CD4-positive, alpha-beta T cell treated with Interleukin-21 for 1 hour (primary cell): ENCODE measurements at places on chromosomes 6 and 20.

DNA sequence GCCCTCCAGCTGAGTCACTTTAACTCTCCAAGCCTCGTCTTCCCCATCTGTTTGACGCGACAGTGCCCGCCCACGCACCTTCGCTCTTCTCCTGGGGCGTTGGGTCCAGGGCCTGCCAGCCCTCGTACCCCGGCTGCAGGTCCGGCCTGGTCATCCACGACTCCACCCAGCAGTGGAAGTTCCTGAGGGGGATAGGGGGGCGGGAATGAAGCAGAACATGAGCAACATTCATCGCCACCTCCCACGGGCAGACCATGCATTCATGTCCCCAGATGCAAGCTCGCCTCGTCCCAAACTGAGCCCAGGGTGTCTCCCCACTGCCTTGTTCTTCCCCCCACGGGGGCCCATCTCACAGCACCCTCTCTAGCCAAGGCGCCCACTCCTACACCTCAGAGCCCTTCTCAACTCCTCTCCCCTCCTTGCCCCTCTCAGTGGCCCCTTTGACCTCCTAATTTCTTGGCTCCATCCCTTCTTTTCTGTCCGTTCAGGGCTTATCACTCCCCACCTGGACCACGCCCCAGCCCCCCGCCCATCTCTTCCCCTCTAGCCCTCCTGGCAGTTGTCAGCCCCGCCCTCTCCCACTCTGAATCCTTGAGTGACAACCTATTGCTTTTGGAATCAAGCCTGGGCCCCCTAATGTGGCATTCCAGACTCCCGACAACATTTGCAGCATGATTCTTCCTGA is 23.7 kb downstream of the TGM2 start:
- DNase-seq, result no peak

DNA sequence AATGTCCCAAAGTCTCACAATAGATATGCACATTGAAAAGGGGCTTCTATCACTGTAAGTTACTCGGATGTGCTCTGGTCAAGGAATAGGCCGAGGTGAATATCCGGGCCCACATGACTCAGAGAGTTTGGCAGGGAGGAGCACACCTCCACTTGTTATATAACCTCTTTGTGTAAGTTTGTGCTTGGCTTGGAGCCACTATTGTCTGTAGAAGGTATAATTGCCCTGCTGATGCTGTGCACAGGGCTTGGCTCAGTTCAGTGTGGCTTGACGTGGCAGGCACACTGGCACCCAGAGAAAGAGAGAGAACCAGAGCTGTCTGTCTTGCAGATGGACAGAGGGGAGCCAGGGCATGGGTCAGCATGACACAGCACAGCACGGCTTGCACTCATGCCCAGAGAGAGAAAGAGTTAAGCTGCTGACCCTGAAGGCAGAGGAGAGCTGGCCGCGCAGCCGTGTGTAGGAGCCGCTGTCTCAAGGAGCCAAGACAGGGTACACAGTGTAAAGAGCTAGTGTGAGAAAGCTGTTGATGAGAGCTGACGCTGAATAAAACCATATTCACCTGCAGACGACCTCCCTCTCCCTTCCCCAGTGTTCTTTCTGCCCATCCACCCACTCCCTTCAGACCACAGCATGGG is 482.5 kb downstream of the C6orf118 start:
- DNase-seq, result no peak

DNA sequence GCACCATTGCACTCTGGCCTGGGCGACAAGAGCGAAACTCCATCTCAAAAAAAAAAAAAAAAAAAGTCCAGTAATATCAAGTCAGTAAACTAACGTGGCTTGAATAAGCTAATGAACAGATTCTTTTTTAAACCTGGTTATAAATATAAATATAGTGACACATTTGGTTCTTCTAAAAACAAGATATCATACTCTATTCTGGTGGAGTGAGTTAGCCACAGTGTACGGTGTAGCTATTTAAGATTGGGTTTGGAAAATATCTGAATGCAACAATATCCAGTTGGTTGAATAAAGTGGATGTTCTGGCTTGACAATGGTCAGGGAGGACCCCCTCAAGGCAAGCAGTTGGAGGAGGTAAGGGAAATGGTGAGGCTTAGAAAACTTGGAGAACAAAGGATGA is 5.9 kb upstream of the DEK start:
- DNase-seq, result no peak

GRCh38 chr6:10886691-10887502 is at the start of gene SYCP2L:
Gene SYCP2L, plus strand, starts transcription at chr6:10887052. Its CDS starts 75 bp downstream, at chr6:10887127.
- no peak for DNase-seq

- DNase-seq, result no peak
Measured at GRCh38 chr6:152085451-152085921, 278.0 kb downstream of the ESR1 start.

- no peak for DNase-seq
Measured at GRCh38 chr20:49891476-49892110, 23.7 kb downstream of the SPATA2 start.

DNA sequence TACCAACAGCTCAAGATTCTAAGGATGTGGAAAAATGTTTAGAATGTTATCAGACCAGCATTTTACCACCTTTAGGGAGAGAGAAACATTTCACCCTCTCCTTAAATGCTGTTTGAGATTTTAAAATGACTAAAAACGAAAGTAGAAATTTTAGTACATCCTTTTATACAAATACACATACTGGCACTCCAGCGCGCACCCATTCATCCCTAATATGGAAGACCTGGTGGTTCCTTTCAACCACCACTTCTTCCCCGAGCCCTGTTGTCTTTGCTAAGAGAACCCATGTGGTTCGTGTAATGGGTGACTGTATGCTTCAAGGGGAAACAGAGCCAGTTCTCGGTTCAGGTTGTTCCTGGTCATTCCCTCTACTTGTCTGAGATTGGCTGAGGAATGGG is 21.3 kb downstream of the SPATA2 start:
- DNase-seq, result peak; percentile 16

DNA sequence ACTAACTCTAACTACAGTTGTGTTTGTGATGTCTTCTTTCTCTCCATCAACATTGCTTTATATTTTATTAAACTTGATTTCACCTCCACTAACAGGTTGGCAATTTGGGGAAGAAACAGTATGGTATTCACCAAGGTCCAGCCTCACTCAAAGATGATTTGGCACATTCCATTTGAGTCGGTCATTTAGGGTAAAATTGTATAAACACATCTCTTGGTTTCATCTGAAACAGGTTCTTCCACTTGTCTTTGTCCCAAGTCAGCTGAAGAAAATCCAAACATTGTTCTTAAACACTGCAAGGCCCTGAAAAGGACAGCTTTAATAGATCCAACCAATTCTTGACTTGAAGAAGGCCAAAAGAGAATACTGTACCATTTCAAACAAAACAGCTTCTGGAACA is 104.9 kb upstream of the NT5E start:
- no peak for DNase-seq

DNA sequence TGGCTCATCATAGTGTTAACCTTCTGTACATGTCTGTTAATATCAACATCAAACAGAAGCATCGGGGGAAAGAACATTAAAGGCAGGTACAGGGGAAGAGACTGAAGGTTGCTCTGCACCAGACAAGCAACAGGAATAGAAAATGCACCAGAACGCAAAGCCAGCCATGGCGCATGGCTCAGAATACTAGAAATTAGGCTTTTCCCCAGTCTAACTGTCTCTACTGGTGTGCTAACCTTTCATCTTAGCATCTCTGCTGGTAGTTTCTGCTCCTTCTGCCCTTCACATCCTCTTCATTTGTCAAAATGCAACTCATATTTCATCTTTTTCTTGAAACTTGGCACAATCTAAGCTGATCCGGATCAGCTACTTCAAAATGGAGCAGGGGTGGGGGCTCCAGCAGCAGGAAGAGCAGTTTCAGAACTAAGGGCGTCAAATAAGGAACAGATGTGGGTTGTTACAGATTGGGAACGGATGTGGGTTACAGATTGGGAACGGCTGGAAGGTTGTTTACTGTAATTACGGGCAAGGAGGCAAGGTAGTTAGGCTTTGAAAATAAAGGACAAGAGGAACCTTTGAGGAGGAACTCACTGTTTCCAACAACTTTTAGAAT is 13.1 kb upstream of the RNASET2 start:
- no peak for DNase-seq

- DNase-seq, result no peak
Measured at GRCh38 chr6:42066156-42066675, 15.9 kb downstream of the TAF8 start.

GRCh38 chr6:105326833-105327770 is 75.8 kb downstream of the PREP start:
- no peak for DNase-seq

DNA sequence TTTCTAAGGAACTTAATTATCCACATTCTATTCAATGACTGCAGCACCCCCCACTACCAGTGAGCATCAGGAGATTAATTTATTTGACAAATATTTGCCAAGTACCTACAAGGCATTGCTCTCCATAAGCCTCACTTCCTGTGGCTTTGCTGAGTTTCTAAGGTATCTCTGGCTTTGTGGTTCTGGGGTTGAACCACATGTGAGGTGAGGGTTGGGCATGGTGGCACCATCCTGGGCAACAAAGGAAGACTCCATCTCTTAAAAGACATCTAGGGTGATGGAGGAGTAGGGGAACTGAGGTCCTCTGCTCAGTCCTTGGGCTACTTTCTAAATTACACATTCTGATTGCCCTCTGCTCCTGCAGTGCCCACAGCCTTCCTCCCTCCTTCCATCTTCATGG is 25.5 kb upstream of the WFDC2 start:
- DNase-seq, result peak; percentile 51

GRCh38 chr6:144681334-144681733 is 396.2 kb downstream of the UTRN start:
- DNase-seq, result no peak

- DNase-seq, result no peak
Measured at GRCh38 chr6:129238991-129239390, 356.1 kb downstream of the LAMA2 start.

- DNase-seq, result no peak
Measured at GRCh38 chr6:107862383-107862782, 38.3 kb upstream of the SCML4 start.

DNA sequence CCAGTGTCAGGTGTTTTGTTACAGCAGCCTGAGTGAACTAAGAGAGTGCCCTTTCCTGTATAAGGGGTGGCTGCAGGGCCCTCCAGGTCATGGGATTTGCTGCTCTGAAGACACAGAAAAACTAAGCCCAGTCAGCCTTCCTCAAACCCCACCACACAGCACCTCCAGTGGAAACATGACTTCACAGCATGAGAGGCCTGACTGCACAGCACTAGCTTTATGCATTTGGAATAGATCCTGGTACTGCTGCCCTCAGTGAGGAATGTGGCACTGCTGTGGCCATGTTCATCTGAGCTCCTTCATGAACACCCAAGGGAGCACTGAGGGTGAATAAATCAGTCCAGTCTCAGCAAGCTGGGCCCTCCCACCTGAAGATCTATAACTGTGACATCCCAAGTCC is 296.1 kb upstream of the FOXQ1 start:
- DNase-seq, result no peak

DNA sequence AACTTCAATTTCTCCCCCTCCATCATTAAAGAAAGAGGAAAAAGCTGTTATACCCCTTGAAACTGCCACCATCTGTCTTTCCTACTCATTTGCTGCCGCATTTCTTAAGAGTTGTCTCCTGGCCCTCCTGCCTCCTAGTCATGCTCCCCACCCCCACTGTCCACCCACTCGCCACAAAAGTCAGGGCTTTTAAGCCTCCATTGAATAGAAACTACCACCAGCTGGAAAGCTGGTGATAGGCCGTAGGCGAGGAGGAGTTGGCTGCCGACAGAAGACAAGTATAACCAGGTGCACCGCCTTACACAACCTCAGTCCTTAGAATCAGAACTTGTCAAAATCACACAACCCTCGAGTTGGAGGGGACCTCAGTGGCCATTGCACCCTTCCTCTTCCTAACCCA is 67.6 kb downstream of the B3GAT2 start:
- DNase-seq, result no peak

DNA sequence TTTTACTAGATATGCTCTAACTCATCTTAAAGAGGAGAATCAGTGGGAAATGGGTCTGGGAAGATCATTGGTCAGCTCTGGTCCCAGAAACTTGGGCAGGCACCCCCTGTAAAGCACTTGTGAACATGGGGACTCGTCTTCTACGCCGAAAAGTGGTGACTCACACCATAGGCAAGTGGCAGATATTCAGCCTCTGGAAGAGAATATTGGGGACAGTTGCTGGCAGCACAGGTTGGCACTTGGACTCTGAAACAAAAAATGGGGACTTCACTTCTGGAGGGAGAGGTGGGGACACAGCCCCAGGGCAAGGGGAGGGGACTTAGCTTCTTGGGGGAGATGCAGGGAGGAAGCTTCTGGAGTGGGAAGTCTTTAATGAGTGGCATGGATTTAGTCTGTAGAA is 11.9 kb upstream of the ZNF343 start:
- DNase-seq, result no peak

- no peak for DNase-seq
Measured at GRCh38 chr20:53334861-53335260, 258.8 kb downstream of the ZNF217 start.

GRCh38 chr6:107490566-107491137 is 735 bp downstream of the SOBP start:
- DNase-seq, result no peak

GRCh38 chr6:135506270-135506997 is 8.9 kb upstream of the AHI1 start:
- peak; percentile 64 for DNase-seq

- DNase-seq, result peak; percentile 33
Measured at GRCh38 chr20:49281059-49281912, 3.4 kb upstream of the ZNFX1 start.

DNA sequence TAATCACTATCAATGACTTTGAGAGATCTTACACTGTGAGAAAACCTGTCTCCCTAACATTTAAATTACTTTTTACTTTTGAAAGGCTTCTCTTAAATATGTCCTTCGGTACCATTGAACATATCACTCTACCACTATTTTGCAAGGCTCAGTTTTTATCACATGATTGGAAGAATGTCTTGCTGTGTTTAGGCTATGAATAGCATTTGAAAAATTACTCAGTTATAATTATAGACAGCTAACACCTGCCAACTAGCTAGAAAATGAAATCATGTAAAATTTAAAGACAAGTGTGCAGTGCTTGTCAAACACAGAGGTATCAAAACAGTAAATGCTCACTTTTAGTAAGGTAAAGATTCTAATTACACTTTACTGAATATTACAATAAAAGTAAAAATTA is 11.0 kb downstream of the SESN1 start:
- no peak for DNase-seq

DNA sequence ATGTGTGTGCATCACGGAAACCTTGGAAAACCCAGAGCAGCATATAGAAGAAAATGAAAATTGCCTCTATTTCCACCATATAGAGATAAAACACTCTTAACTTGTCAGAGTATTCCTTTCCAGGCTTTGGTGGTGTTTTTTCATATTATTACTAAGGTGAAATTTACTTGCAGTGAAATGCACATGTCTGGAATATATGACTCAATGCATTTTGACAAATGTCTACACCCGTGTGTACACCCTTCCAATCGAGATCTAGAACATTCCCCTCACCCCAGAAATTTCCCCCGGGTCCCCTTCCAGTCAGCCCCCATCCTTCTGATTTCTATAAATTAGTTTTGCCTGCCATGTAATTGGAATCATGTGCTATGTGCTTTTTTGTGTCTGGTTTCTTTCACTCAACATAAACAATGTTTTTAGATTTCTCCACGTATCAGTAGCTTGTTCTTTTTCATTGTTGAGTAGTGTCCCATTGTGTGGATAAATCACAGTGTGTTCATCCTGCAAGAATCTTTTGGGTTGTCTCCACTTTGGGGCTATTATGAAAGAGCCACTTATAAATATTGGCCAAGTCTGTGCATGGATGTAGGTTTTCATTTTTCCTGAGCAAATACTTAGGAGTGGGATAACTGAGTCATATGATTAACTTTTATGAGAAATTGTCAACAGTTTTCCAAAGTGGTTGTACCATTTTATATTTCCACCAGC is 19.9 kb upstream of the PREX1 start:
- no peak for DNase-seq
